ENCODE measurements at places on chromosomes 13 and 19. TPM values are rescaled to one million over a fixed set of nuclear protein-coding genes. Genes with fewer than 3 reads are reported as not detected.

IRF2BP1 gene
- 15.3 TPM for total RNA-seq

COX7A1 gene
- total RNA-seq = not detected

SLC10A2 gene
- total RNA-seq = not detected

ZNF91 gene
- total RNA-seq = 35.8 TPM

ZNF529 gene
- total RNA-seq = 14.9 TPM

KLK2 gene
- total RNA-seq = 0.27 TPM

WDR83 gene
- total RNA-seq = 18.4 TPM

PRX gene
- total RNA-seq = 0.80 TPM

F2RL3 gene
- total RNA-seq = 0.39 TPM

CCDC97 gene
- total RNA-seq = 51.7 TPM

PNMA8B gene
- not detected for total RNA-seq

TMC4 gene
- total RNA-seq = 3.5 TPM

ZNF66 gene
- 12.1 TPM for total RNA-seq
